ENCODE measurements at places on chromosomes 7 and 10. TPM values are rescaled to one million over a fixed set of nuclear protein-coding genes. Genes with fewer than 3 reads are reported as not detected.

The OIT3 gene
- polyA plus RNA-seq: 7.6 TPM

The SLC16A9 gene
- 3.3 TPM for polyA plus RNA-seq

The CCDC3 gene
- polyA plus RNA-seq: 14.6 TPM

The SLC26A3 gene
- not detected for polyA plus RNA-seq

The PTN gene
- polyA plus RNA-seq: 44.9 TPM

The GHRHR gene
- 0.54 TPM for polyA plus RNA-seq

The CELF2 gene
- 70.1 TPM for polyA plus RNA-seq

The OR6V1 gene
- not detected for polyA plus RNA-seq

The STEAP4 gene
- 3.5 TPM for polyA plus RNA-seq

The CHST3 gene
- polyA plus RNA-seq: 12.4 TPM

The PRSS37 gene
- not detected for polyA plus RNA-seq

The ELMO1 gene
- 24.5 TPM for polyA plus RNA-seq

The NME8 gene
- not detected for polyA plus RNA-seq

The FMC1 gene
- polyA plus RNA-seq: 20.9 TPM

The CTBP2 gene
- polyA plus RNA-seq: 34.1 TPM
